Smooth muscle cell of the coronary artery (primary cell): ENCODE measurements at places on chromosomes 12 and 14. TPM values are rescaled to one million over a fixed set of nuclear protein-coding genes. Genes with fewer than 3 reads are reported as not detected.

Gene KLHDC1
- total RNA-seq: 2.9 and 9.4 TPM in 2 replicates

Gene PRH2
- not detected in 2 replicates for total RNA-seq

Gene ADCY4
- 0.60 and 16.7 TPM in 2 replicates for total RNA-seq

Gene PROX2
- total RNA-seq: not detected in 2 replicates

Gene SCNN1A
- 0.12 and 0.15 TPM in 2 replicates for total RNA-seq

Gene SERPINA4
- total RNA-seq: not detected in 2 replicates

Gene TAS2R13
- total RNA-seq: 0.70 and 1.1 TPM in 2 replicates

Gene BCL11B
- total RNA-seq: under 0.01 and 0.08 TPM in 2 replicates

Gene SCN8A
- 0.23 and 27.5 TPM in 2 replicates for total RNA-seq

Gene NPC2
- total RNA-seq: 253 and 464 TPM in 2 replicates

Gene SPIC
- not detected in 2 replicates for total RNA-seq

Gene MNAT1
- total RNA-seq: 11.9 and 38.7 TPM in 2 replicates

Gene MYF6
- not detected in 2 replicates for total RNA-seq
